ENCODE measurements at places on chromosomes 7 and 10.
A peak's percentile ranks its signal among the peaks of the same experiment; 100 is the strongest.

GRCh38 chr10:3418041-3418754, 245.6 kb upstream of the PITRM1 start:
- DNase-seq = peak; percentile 54

GRCh38 chr10:14588084-14588937, 186.4 kb downstream of the FAM107B start:
- DNase-seq = peak; percentile 80

- DNase-seq = no peak
Measured at GRCh38 chr7:55156919-55157763, 138.3 kb downstream of the EGFR start.

- DNase-seq = no peak
Measured at GRCh38 chr7:44697136-44698045, 51.3 kb upstream of the ZMIZ2 start.

DNA sequence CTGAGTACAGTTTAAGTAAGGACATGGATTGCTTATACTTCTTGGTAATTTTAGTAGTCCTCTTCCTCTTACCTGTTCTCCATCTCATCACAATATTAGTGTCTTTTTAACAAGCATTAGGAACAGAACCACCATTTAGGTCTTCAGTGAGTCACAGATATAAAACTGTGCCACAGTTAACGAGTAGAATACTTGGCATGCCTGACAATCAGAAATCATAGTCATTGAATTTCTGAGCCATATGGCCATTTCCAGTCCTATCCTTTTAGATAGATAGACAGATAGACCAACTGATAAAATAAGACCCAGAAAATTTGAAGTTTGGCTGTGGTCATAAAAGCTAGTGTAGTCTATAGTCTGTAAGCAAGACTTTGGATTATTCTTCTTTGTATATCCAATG, 71.1 kb downstream of the GBF1 start:
- no peak for DNase-seq

DNA sequence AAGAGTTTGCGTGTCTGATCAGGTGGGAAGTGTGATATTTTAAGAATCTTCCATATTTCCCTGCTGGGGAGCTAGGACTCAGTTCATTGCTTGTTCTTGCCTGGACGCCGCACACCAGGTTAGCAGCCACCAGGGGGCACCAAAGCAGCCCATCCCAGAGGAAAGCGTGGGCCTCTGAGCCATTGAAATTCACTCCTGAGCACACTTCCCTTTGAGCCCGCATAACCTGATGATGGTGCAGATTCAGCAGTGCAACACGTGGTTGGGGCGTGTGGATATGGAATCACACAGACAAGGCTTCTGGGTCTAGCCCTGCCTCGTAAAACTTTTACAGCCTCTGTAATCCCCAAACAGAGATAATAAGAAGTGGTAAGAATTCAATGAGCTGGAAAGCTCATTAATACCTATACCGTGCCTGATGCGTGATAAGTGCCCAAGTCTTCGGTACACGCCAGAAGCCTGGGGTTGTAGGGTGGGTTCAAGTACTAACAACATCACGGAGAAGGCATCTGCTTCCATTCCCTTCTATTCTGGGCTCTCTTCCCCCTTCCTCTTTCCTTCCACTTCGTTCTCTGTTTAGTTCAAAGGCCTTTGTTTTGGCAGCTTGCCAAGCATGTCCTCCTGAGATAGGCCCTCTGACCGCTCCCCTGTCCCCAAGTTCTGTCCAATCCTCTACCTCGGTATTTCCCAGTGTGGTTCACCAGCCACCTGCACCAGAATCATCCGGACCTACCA, 130.1 kb upstream of the KMT2E start:
- peak; percentile 91 for DNase-seq

GRCh38 chr10:1739751-1740150, 2.4 kb upstream of the ADARB2 start:
- no peak for DNase-seq
